ENCODE measurements at places on chromosomes 7 and 10.
A peak's percentile ranks its signal among the peaks of the same experiment; 100 is the strongest.

GRCh38 chr10:97631098-97631497, 2.2 kb downstream of the MORN4 start:
- no peak for DNase-seq

GRCh38 chr7:4261601-4261960, 420.5 kb upstream of the FOXK1 start:
- no peak for DNase-seq

DNA sequence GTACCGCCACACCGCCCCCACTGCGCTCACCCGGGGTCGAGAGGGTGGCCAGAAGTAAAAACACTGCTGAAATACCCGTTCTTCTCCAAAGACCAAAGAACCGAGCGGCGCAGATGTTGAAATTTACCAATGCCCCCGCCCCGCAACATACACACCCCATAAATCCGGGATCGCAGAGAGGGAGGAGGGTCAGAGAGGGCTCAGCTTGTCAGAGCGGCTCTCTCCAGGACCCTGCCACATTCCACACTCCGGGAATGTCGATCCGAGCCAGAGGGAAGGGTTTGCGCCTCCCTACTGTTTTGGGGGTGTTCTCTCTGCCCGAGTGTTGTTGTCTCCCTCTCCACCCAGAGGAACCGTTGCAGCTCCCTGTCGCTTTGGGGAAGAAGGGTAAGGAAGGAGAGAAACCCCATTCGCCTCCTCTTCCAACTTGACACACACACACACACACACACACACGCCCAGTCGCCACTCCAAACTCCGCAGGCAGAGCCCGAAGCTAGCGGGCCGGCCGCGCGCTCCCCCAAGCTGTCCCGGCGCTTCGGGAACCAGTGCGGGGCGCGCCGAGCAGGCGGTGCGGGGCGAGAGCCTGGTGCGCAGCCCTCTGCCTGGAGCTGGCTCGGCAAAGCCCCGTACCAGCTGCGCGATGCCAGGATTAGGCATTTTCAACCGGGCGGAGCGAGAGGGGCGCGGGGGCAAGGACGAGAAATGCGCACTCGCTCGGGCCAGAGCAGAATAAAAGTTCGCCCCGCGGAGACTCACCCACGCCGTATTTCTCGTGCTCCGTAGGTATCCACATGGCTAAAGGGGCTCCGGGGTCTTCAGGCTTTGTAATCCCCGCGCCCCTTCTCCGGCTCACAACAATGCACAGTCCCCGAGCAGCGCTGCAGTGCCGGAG, 609 bp downstream of the DOCK4 start:
- no peak for DNase-seq

GRCh38 chr10:75283078-75283670, 47.4 kb upstream of the COMTD1 start:
- no peak for DNase-seq

- no peak for DNase-seq
Observed at GRCh38 chr7:30135301-30136116, 723 bp downstream of the MTURN start.

- no peak for DNase-seq
Observed at GRCh38 chr7:68980011-68980410, 618.3 kb upstream of the AUTS2 start.

GRCh38 chr7:42170724-42171123, 66.3 kb downstream of the GLI3 start:
- no peak for DNase-seq

DNA sequence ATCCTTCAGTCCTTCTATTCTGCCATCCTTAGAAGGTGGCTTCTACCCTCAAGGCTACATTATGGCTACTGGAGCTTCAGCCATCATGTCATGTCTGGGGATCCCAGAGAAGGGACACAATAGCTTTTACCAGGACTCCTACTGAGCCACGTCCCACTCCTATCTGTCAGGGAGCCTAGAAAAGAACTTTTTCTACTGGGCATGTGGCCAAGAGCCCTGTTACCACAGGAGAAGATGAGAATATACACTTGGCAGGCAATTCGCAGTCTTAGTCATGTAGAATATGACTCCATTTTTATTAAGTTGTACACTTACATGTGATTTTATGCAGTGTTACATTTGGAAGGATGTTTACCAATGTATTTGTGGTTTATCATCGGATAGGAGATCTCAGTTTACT, 64.6 kb upstream of the KCNMA1 start:
- DNase-seq: peak; percentile 66

GRCh38 chr7:80027611-80028173, 106.9 kb upstream of the GNAI1 start:
- DNase-seq: no peak

- DNase-seq: no peak
Observed at GRCh38 chr10:1968257-1969033, 231.1 kb upstream of the ADARB2 start.

DNA sequence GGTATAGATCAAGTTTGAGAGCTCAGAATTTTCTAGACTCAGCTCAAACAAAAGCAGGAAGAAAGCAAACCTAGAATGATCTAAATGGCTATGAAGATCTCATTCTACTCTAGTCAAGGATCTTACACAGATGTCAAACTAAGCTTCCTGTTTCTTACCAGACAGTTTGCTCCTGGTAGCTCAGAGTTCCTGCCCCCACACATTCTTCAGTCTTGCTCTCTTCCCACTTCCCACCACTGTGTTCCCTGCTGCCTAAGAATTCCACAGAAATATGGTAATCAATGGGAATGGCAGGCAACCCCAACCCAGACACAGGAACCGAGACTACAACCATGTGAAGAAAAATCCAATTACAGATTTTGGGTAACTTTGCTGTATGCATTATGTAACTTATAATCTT, 133.4 kb upstream of the PTN start:
- no peak for DNase-seq

DNA sequence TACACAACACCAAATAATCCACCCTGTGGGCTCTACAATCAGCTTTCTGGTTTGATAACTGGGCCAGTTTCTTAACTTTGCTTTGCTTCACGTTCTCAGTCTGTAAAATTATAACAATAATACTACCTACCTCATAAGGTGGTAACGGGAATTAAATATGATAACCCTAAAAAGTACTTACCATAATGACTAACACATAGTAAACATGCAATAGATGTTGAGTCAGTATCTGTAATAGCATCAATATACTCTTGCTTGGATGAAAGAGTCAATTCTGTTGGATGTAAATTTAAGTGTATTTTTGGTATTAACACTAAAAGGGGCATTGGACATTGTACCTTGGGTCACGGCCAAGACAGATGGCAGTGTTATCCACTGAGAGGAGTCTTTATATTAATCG, 160.5 kb downstream of the FOXP2 start:
- DNase-seq: no peak

DNA sequence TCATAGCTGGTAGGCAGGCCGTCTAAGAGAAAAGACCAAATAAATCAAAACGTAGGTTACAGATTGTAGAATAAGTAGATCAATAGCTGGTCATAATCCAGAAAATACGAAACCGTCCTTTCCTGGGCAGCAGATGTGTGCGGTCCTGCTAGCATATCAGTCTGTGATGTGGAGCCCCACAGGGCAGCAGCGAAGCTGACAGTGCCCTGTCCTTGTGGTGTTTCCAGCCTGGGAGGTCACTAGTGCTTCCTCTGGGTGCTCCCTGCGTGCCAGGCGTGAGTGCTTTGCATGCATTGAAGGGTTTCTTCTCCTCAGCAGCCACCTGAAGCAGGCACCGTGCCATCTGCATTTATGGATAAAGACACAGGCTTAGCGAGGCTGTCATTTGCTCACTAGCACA, 41.7 kb downstream of the IL15RA start:
- DNase-seq: no peak

GRCh38 chr7:11758627-11759111, 73.3 kb downstream of the THSD7A start:
- DNase-seq: no peak

GRCh38 chr7:30842542-30843451, 68.9 kb upstream of the AQP1 start:
- no peak for DNase-seq

GRCh38 chr10:94423627-94424026, 21.3 kb downstream of the TBC1D12 start:
- DNase-seq: no peak

- DNase-seq: peak; percentile 61
Observed at GRCh38 chr7:46932676-46933424, 649.1 kb downstream of the TNS3 start.

DNA sequence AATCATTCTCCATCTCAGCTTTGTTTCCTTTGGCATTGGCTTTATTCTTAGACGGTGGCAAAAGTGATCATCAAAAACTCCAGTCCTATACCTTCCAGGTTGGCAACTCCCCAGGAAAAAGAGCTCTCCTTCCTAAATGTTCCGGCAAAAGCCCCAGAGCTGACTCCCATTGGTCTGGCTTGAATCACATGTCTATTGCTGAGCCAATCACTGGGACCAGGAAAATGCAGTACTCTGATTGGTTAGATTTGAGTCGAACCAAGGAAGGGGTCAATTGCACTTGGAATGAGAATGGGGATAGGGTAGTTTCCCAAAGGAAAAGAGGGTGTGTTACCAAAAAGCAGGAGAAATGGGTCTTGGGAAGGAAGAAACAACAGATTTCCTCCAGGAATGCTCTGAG, 22.3 kb downstream of the LEP start:
- DNase-seq: no peak

DNA sequence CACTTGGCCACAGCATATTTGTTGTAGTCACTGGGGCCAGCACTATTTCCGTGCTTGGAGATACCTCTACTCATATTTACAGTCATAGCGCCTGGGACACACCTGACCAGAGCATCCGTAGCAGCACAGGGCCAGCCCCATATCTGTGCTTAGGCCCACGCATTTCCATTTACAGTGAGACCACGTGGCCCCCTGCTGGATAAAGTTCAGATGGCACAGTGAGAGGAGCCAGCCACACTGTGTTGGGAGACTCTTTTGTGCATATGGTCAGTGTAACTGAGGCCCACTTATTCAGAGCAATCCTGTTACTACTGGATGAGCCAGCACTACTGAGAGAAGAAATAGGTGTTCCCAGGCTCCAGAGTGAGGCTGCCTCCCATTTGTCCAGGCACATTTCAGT, 455.3 kb downstream of the REEP3 start:
- no peak for DNase-seq

GRCh38 chr10:20380401-20380800, 516.7 kb downstream of the NEBL start:
- no peak for DNase-seq

DNA sequence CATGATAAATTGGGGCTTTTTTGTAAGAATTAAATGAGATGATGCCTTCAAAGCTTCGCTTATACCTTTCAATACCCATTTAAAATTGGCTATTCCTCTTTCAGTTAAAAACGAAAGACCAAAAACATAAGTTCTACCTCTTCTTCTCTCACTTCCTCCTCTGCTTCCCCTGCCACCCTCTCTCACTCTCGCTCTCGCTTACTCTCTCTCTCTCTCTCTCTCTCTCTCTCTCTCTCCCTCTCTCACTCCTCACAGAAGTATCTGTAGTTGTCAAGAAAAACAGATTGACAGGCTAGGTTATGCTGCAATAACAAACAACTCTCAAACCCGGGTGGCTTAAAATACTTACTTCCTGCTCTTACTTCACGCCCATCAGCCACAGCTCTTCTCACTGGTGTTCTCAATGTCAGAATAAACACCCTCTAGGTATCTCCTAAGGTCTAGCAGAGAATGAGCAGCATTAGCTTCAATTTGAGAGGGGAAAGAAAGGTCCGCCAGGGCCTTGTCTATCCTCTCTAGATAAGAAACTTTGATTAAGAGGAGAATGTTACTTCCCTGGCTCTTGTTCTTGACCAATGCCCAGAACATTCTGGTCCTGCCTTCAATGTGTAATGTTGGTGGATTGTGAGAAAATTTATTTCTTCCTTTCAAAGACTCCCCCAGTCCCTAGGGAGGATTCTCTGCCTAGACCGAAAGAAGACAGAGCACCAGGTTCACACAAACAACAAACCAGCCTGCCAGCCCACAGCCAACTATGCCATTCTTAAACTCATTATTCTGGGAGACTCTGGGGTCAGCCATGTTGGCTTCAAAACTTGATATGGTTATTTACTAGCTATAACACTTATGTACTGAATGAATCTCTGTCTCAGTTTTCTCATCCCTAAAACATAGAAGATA, 1028.7 kb downstream of the XPNPEP1 start:
- no peak for DNase-seq

GRCh38 chr10:62760401-62760800, 44.1 kb upstream of the ADO start:
- DNase-seq: no peak

- no peak for DNase-seq
Observed at GRCh38 chr7:45524445-45524844, 49.7 kb upstream of the ADCY1 start.

DNA sequence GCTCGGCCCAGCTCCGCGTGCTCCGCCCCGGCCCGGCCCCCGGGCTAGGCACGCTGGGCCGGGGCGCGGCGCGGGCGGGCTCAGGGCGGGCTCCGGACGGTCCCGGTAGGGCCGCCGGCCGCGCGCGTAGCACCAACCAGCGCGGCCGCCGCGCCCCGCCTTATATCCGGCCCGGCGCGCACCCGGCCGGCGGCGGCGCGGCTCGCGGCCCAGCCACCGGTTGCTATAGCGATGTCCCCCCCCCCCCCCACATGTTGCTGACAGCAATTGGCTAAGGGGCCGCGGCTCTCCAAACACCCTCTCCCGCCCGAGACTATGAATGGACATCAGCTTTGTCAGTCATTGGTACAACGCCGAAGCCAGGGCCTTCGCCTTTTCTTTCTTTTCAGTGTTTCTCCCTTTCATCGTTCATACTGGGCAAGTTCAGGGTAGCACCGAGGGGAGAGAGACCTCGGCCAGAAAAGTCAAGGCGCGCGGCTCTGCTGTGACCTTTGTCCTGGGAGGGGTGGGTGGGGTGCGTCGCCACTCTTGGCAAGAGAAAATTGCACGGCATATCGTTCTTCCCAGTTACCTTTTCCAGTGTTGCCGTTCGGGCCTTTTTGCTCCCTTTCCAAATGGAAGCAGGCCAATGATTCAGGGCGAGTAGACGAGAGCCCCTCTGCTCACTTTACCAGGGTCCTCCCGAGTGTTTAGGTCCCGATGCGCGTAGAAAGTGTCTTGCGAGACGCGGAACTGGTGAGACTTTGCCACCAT, 354.2 kb downstream of the DNAJB6 start:
- peak; percentile 9 for DNase-seq

DNA sequence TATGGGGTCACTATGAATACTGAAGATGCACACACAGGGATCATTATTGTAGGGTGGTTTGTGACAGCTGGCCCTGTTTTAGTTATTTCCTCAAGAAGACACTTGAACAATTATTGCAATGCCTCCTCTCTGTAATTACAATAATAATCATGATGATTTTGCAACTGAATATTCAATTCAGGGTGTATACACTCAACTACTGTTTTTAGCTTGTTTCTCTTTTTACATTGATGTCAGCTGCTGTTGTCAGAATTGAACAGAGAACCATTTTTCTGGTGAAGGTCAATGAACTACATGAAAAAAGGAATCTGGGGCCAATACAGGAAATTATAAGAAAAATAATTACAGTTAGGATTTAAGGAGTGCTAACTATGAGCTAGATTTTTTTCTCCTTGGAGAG, 28.6 kb upstream of the MKLN1 start:
- no peak for DNase-seq

- no peak for DNase-seq
Observed at GRCh38 chr10:123945325-123945920, 53.8 kb upstream of the CPXM2 start.

GRCh38 chr10:79406683-79407422, 38.6 kb downstream of the ZCCHC24 start:
- DNase-seq: no peak

- no peak for DNase-seq
Observed at GRCh38 chr7:25091176-25091575, 33.9 kb downstream of the CYCS start.

All from HFF-Myc (cell line).